ENCODE measurements at places on chromosomes 6 and 20.

- peaks cover 17% of the 10 kb centered on the region for H3K27me3 ChIP-seq
- H3K4me1 ChIP-seq, result peaks cover 18% of the 10 kb centered on the region
- peak overlapping the region; percentile 85 for H3K4me3 ChIP-seq
- H3K36me3 ChIP-seq, result peaks cover 8% of the 10 kb centered on the region
- peak overlapping the region; percentile 95 for H3K27ac ChIP-seq
- DNase-seq, result peak; percentile 68
Measured at GRCh38 chr6:29792123-29793035, 35.2 kb upstream of the HLA-G start.

GRCh38 chr6:139853302-139853992 lies 479.0 kb upstream of the CITED2 start:
- H3K4me1 ChIP-seq, result no peaks in the 10 kb centered on the region
- no peak for DNase-seq
- H3K36me3 ChIP-seq, result no peaks in the 10 kb centered on the region
- H3K27me3 ChIP-seq, result peaks cover 2% of the 10 kb centered on the region
- H3K4me3 ChIP-seq, result no peak overlapping the region

DNA sequence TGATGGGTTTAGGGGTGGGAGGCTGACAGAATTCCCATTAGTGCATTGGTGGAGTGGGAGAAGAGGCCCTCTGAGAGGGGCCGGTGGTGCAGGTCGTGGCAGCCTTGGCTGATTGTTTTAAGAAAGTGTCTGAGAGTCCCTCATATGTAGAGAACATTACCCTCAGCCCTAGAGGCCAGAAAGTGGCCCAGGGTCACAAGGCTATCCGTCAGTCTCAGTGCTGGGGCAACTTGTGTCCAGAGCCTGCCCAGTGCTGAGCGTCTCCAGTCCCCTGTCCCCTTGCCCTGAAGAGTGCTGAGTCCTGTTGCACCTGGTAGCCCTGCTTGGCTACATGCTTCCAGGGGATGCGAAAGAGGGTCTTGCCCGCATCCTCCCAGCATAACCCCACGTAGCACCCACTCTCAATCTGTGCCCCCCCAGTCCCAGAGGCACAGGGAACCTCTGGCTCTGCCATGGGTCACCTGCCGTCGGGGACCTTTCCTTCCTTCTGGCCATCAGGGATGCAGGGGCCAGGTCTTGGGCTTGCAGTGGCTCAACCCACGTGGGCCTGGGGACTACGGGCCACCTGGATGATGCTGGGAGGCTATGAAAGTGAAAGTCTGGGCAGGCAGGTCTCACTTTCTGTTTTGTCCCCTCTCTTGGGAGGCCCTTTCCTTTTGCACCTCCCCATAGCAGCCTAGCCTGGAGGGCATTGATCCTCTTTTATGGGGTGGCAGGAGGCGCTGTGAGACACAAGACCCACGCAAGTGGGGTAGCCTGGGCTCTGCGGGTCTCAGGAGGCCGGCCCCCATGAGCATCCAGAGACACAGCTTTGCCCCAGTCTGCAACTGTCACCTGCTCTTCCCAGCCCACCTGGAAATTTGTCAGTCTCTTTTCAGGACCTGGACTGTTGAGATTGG lies 12.2 kb downstream of the DUSP15 start:
- no peak overlapping the region for H3K27ac ChIP-seq
- peaks cover 17% of the 10 kb centered on the region for H3K27me3 ChIP-seq
- peaks cover 16% of the 10 kb centered on the region for H3K4me1 ChIP-seq
- H3K4me3 ChIP-seq, result no peak overlapping the region
- no peaks in the 10 kb centered on the region for H3K36me3 ChIP-seq

DNA sequence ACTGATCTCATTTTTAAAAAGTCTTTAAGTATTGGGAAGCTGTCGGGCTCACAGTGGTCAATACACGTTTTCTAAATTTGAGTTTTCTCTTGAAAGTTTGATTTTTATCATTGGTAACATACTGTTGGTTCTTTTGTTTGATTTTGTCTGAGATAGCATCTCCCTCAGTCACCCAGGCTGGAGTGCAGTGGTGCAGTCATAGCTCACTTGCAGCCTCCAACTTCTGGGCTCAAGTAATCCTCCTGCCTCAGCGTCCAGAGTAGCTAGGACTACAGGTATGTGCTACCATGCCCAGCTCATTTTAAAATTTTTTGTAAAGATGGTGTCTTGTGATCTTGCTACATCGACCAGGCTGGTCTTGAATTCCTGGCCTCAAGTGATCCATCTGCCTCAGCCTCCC lies 9.1 kb downstream of the PPARD start:
- peaks cover 14% of the 10 kb centered on the region for H3K36me3 ChIP-seq
- peak overlapping the region; percentile 82 for H3K27ac ChIP-seq
- H3K27me3 ChIP-seq, result no peaks in the 10 kb centered on the region
- DNase-seq, result no peak
- H3K4me1 ChIP-seq, result peaks cover 81% of the 10 kb centered on the region

DNA sequence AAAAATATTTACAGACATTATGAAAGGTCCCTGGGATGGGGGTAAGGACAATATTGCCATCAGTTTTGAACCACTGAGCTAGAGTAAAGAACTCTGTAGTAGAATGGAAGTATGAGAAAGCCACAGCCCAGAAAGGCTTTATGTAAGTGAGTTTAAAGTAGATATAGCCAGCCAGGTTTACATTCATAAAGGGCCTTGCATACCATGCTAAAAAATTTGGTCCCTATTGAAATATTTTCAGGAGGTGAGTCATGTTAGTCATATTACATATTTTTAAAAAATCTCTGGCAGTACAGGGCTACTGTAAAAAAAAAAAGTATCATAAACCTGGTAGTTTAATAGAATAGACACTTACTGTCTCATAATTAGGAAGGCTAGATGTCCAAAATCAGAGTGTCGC lies 3.5 kb downstream of the ZKSCAN8 start:
- no peak for DNase-seq
- peaks cover 14% of the 10 kb centered on the region for H3K36me3 ChIP-seq
- H3K27ac ChIP-seq, result peak overlapping the region; percentile 19
- H3K4me3 ChIP-seq, result no peak overlapping the region
- H3K4me1 ChIP-seq, result peaks cover 29% of the 10 kb centered on the region

- no peak for DNase-seq
- no peak overlapping the region for H3K4me3 ChIP-seq
- no peak overlapping the region for H3K27ac ChIP-seq
- H3K4me1 ChIP-seq, result no peaks in the 10 kb centered on the region
- no peaks in the 10 kb centered on the region for H3K36me3 ChIP-seq
Measured at GRCh38 chr6:7502743-7503142, 38.7 kb upstream of the DSP start.

- no peak for DNase-seq
- no peaks in the 10 kb centered on the region for H3K27me3 ChIP-seq
- H3K36me3 ChIP-seq, result no peaks in the 10 kb centered on the region
- H3K4me3 ChIP-seq, result no peak overlapping the region
Measured at GRCh38 chr6:68343901-68344300, 291.2 kb upstream of the ADGRB3 start.

DNA sequence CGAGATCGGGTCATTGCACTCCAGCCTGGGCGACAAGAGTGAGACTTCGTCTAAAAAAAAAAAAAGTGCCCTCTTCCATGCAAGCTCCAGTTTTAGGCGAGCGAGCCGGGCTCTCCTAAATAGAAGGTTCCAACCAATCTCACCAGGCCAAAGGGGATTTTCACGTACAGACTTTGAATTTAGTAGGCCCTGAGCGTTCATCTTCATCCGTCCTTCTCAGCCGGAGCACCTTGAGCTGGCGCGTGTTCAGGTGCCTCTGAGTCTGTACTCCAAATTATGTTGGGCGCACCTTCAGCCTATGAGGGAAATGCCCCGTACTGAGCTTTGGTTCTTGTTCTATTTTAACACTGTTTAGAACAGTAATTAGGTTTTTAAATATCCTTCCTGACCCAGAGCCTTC lies 817 bp upstream of the TAP2 start:
- peak overlapping the region; percentile 99 for H3K27ac ChIP-seq
- peaks cover 25% of the 10 kb centered on the region for H3K36me3 ChIP-seq

DNA sequence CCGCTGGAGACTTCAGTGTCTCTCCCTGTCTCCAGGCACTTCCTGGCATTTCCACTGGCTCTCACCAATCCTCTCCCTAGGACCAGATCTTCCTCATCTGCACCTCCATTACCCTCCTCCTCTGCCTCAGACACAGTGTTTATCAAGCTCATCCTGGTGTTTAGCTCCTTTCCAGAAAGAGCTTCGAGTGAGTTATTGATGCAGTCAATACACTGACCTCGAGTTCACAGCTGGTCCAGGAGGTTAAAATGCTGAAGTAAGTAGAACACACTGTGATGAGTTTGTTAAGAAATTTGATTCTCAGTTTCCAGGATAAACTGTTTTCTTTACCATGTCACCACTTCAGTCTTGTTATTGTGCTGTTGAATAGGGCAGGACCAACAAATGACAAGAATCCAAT lies 42.1 kb upstream of the ARMC2 start:
- no peaks in the 10 kb centered on the region for H3K27me3 ChIP-seq
- H3K36me3 ChIP-seq, result no peaks in the 10 kb centered on the region
- no peaks in the 10 kb centered on the region for H3K4me1 ChIP-seq
- H3K4me3 ChIP-seq, result no peak overlapping the region
- no peak for DNase-seq

GRCh38 chr6:124882579-124883393 lies 79.5 kb upstream of the RNF217 start:
- H3K4me3 ChIP-seq, result no peak overlapping the region
- peaks cover 6% of the 10 kb centered on the region for H3K27me3 ChIP-seq

DNA sequence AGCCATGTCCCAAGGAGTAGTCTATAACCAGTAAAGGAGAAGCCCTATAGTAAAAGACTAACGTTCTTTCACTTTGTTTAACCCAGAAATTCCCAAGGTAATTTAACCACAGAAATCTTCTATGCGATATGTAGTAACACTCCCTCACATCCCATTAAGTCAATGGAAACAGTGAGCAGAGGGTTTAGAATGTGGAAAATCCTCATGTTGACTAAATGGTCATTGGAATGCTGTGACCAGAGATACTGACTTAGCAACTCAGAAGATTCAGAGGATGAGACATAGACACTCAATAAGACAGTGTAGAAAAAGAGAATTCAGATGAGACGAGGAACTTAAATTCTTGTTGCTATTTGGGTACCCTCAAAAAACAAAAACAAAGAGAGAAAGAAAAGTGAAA lies 562.2 kb upstream of the NOX3 start:
- no peaks in the 10 kb centered on the region for H3K27me3 ChIP-seq
- peaks cover 16% of the 10 kb centered on the region for H3K4me1 ChIP-seq
- no peak overlapping the region for H3K27ac ChIP-seq
- no peak overlapping the region for H3K4me3 ChIP-seq
- H3K36me3 ChIP-seq, result peaks cover 3% of the 10 kb centered on the region
- DNase-seq, result no peak

- DNase-seq, result no peak
- peaks cover 4% of the 10 kb centered on the region for H3K27me3 ChIP-seq
- no peaks in the 10 kb centered on the region for H3K4me1 ChIP-seq
- H3K27ac ChIP-seq, result no peak overlapping the region
- H3K4me3 ChIP-seq, result no peak overlapping the region
Measured at GRCh38 chr20:14223806-14224205, 113.6 kb downstream of the FLRT3 start.

DNA sequence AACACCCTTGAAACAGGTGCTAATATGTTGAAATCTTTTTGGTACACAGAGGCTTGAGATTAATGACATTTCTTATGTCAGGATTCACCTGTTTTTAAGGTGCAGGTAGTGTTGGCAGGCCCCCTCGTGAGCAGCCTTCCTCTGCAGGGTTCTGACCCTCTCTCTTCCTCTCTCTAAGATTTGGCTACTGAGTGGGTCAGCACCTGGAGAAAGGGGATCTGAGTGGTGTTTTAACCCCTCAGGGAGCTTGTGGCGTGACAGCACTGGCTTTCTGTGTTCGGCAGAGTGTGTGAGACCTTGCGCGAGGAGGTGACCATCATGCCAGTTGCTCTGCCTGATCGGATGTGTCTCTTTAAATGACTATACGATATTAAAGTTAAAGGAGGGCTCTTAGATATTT lies 37.1 kb downstream of the HIVEP1 start:
- peaks cover 31% of the 10 kb centered on the region for H3K4me1 ChIP-seq
- no peaks in the 10 kb centered on the region for H3K27me3 ChIP-seq
- no peak overlapping the region for H3K4me3 ChIP-seq
- no peaks in the 10 kb centered on the region for H3K36me3 ChIP-seq

GRCh38 chr20:52244702-52245101 lies 53.1 kb upstream of the ZFP64 start:
- no peaks in the 10 kb centered on the region for H3K36me3 ChIP-seq
- peak overlapping the region; percentile 71 for H3K27ac ChIP-seq
- DNase-seq, result no peak
- H3K4me1 ChIP-seq, result no peaks in the 10 kb centered on the region

DNA sequence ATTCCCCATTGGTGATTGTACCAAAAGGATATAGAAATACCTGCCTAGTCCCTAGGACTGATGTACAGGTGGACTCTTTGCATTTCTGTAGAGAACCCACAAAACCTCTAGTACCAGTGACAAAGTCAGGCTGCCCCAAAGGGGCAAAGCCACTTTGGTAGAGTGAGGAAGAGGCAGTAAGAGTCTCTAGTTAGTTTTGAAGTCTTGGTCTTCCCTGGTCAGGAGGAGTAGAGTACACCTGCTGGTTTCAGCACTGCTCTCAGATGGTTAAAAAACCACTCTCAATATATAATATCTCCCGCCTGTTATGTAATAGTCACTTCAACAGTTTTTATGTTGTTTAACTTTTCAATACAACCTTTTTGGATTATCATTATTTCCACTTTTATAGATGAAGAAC lies 344.9 kb downstream of the CDKAL1 start:
- peaks cover 46% of the 10 kb centered on the region for H3K36me3 ChIP-seq
- H3K4me1 ChIP-seq, result no peaks in the 10 kb centered on the region
- no peak overlapping the region for H3K27ac ChIP-seq
- DNase-seq, result no peak
- no peaks in the 10 kb centered on the region for H3K27me3 ChIP-seq

GRCh38 chr6:116971959-116972358 lies 94.9 kb downstream of the RFX6 start:
- no peaks in the 10 kb centered on the region for H3K36me3 ChIP-seq
- peaks cover 10% of the 10 kb centered on the region for H3K27me3 ChIP-seq
- no peak overlapping the region for H3K27ac ChIP-seq
- H3K4me3 ChIP-seq, result no peak overlapping the region

- H3K27ac ChIP-seq, result peak overlapping the region; percentile 83
- H3K36me3 ChIP-seq, result peaks cover 20% of the 10 kb centered on the region
- DNase-seq, result no peak
- no peak overlapping the region for H3K4me3 ChIP-seq
Measured at GRCh38 chr20:1334761-1335160, 5.8 kb upstream of the SDCBP2 start.

- peaks cover 10% of the 10 kb centered on the region for H3K27me3 ChIP-seq
- H3K27ac ChIP-seq, result no peak overlapping the region
- peaks cover 34% of the 10 kb centered on the region for H3K4me1 ChIP-seq
- no peak for DNase-seq
- no peak overlapping the region for H3K4me3 ChIP-seq
Measured at GRCh38 chr6:116450185-116450710, 10.9 kb upstream of the CALHM6 start.

- H3K36me3 ChIP-seq, result no peaks in the 10 kb centered on the region
- H3K4me1 ChIP-seq, result peaks cover 54% of the 10 kb centered on the region
- peak overlapping the region; percentile 68 for H3K27ac ChIP-seq
- DNase-seq, result no peak
- H3K4me3 ChIP-seq, result no peak overlapping the region
Measured at GRCh38 chr6:156864557-156864956, 87.4 kb downstream of the ARID1B start.

GRCh38 chr6:12066297-12066696 lies 54.2 kb downstream of the HIVEP1 start:
- DNase-seq, result no peak
- peaks cover 58% of the 10 kb centered on the region for H3K4me1 ChIP-seq
- H3K36me3 ChIP-seq, result no peaks in the 10 kb centered on the region
- H3K4me3 ChIP-seq, result no peak overlapping the region

GRCh38 chr20:50113420-50114224 lies 672 bp upstream of the UBE2V1 start:
- H3K27ac ChIP-seq, result peak overlapping the region; percentile 99
- peak overlapping the region; percentile 100 for H3K4me3 ChIP-seq
- peaks cover 74% of the 10 kb centered on the region for H3K4me1 ChIP-seq
- no peaks in the 10 kb centered on the region for H3K27me3 ChIP-seq
- DNase-seq, result no peak
- H3K36me3 ChIP-seq, result peaks cover 6% of the 10 kb centered on the region
